T-helper 1 cell treated with Interleukin-12 subunit alpha and Interleukin-12 subunit beta and Interleukin-4 antibody, amounts not matched to agents 30 ng/mL and 1 ng/mL, for 36 hours (primary cell): ENCODE measurements at places on chromosomes 4 and X. TPM values are rescaled to one million over a fixed set of nuclear protein-coding genes. Genes with fewer than 3 reads are reported as not detected.

The KCNE5 gene
- total RNA-seq, result 0.37 and 0.42 TPM in 2 replicates

The GATA1 gene
- total RNA-seq, result not detected in 2 replicates

The FGFR3 gene
- 0.39 and 1.2 TPM in 2 replicates for total RNA-seq

The TBC1D19 gene
- total RNA-seq, result 4.1 and 5.8 TPM in 2 replicates

The GLOD5 gene
- not detected in 2 replicates for total RNA-seq

The PAGE1 gene
- not detected in 2 replicates for total RNA-seq
